ENCODE measurements at places on chromosomes 2 and 18. TPM values are rescaled to one million over a fixed set of nuclear protein-coding genes. Genes with fewer than 3 reads are reported as not detected.

GRCh38 chr2:104788742-104789455 lies 65.0 kb upstream of the POU3F3 start:
- DNase-seq = no peak

- no peak for DNase-seq
Measured at GRCh38 chr18:48162956-48163737, 232.7 kb upstream of the SMAD2 start.

Gene MDH1B
- polyA plus RNA-seq = 0.12 TPM

Gene GRB14
- polyA plus RNA-seq = 112 TPM

Gene HTR2B
- 0.59 TPM for polyA plus RNA-seq
